ENCODE measurements at places on chromosomes 11 and 22. TPM values are rescaled to one million over a fixed set of nuclear protein-coding genes. Genes with fewer than 3 reads are reported as not detected.

UBE2L6 gene
- total RNA-seq = 314 TPM

POTEH gene
- total RNA-seq = not detected

PDGFB gene
- 4.5 TPM for total RNA-seq

F2 gene
- not detected for total RNA-seq

KRTAP5-9 gene
- not detected for total RNA-seq

SEPTIN5 gene
- 7.7 TPM for total RNA-seq

SCGB1C1 gene
- not detected for total RNA-seq

CCDC157 gene
- total RNA-seq = 0.76 TPM

PRR33 gene
- total RNA-seq = not detected
